ENCODE measurements at places on chromosomes 5 and 9.

GRCh38 chr5:107640568-107640967 lies 30.2 kb downstream of the EFNA5 start:
- no peak for DNase-seq

DNA sequence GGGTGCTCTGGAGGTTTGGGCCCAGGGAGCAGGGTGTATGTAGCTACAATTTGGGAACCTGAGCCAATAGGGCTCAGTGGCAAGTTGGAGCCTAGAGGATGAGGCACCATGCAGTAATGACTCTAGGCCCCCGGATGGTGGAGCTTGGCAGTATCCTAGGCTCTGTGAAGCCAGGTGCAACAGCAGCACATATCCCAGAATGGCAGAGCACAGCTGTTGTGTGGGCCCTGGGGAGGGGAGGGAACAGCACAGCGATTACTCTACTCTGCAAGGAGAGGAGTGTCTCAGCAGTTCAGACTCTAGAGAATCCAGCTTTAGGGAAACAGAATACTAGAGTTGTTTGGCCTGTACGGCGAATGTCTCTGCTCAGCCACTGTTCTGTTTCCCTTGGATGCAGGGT lies 56.1 kb downstream of the LRRTM2 start:
- DNase-seq, result no peak

DNA sequence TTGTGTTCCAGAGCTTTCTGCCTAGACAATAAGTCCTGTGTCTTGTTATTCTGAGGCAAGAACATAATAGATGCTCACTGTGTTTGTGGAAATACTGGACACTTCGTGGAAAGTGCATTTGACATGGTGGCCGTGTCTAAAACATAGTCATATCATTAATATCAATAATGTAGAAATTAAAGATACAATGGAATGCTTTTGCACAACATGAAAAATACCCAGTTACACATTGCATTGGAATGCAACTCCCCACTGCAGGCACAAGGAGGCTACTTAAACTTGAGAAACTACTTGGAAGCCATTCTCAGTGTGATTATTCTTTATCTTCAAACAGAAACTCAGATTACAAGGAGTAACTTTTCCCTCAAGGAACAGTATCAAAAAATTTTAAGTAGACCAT lies 145.3 kb upstream of the ZNF462 start:
- DNase-seq, result no peak

- no peak for DNase-seq
Observed at GRCh38 chr9:21096172-21096900, 18.6 kb upstream of the IFNB1 start.

All from stimulated activated CD8-positive, alpha-beta memory T cell treated with anti-CD3 and anti-CD28 coated beads, Interleukin-12 subunit alpha, Interleukin-12 subunit beta, amount 100 ng/mL, for 1 hour (primary cell).